ENCODE measurements at places on chromosomes 11 and 22. TPM values are rescaled to one million over a fixed set of nuclear protein-coding genes. Genes with fewer than 3 reads are reported as not detected.

Gene FAT3
- total RNA-seq: 0.02 TPM

Gene PRG2
- 0.81 TPM for total RNA-seq

Gene PDGFD
- total RNA-seq: 0.34 TPM

Gene RFPL3
- total RNA-seq: not detected

- no peaks in the 10 kb centered on the region for H3K36me3 ChIP-seq
- no peaks in the 10 kb centered on the region for H3K27me3 ChIP-seq
- no peak overlapping the region for H3K4me3 ChIP-seq
- DNase-seq: no peak
- H3K4me1 ChIP-seq: no peaks in the 10 kb centered on the region
These were observed 990.7 kb downstream of the NTM start for GRCh38 chr11:132361011-132361550.

GRCh38 chr11:43969543-43969942 lies 27.1 kb downstream of the C11orf96 start:
- H3K27ac ChIP-seq: no peak overlapping the region
- H3K4me1 ChIP-seq: no peaks in the 10 kb centered on the region
- H3K36me3 ChIP-seq: no peaks in the 10 kb centered on the region
- H3K27me3 ChIP-seq: no peaks in the 10 kb centered on the region

DNA sequence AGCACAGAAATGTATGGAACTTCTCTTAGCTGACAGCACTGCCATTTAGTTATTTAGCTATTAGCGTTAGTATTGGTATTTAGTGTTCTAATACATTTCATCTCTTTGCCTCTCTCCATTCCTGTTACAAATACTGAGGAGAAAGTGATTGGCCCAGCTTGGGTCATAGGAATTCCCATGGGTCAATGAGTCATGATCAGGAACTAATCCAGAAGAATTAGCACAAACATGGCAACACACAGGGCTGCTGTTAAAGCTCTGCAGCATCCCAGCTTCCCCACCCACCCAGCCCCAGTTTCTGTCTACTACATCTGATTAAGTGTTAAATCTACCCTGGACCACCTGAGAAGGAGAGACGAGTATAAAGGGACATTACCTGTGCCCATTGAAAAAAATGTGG lies 36.1 kb downstream of the PDGFD start:
- H3K27me3 ChIP-seq: no peaks in the 10 kb centered on the region
- no peaks in the 10 kb centered on the region for H3K4me1 ChIP-seq
- no peak for DNase-seq
- H3K27ac ChIP-seq: no peak overlapping the region
- no peaks in the 10 kb centered on the region for H3K36me3 ChIP-seq
- no peak overlapping the region for H3K4me3 ChIP-seq

DNA sequence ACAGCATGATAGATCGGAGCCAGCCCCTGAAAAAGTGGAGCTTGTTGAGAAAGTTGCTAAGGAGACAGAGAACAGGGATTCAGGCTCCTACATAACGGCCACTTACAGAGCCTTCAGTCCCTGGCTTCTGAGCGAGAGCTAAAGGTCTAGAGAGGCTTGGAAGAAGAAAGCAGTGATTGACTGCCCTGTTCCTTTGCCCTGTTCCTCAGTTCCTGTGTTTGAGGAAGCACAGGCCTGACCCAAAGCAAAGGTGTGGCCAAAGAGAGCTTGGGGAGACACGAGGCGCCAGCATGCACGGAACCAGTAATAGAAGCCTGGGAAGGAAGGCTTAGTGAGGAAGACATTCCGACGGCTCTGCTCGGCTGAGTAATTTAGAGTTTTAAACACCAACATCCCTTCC lies 74.1 kb upstream of the CSNK2A3 start:
- no peak overlapping the region for H3K27ac ChIP-seq
- H3K4me1 ChIP-seq: no peaks in the 10 kb centered on the region
- no peak for DNase-seq
- no peak overlapping the region for H3K4me3 ChIP-seq

DNA sequence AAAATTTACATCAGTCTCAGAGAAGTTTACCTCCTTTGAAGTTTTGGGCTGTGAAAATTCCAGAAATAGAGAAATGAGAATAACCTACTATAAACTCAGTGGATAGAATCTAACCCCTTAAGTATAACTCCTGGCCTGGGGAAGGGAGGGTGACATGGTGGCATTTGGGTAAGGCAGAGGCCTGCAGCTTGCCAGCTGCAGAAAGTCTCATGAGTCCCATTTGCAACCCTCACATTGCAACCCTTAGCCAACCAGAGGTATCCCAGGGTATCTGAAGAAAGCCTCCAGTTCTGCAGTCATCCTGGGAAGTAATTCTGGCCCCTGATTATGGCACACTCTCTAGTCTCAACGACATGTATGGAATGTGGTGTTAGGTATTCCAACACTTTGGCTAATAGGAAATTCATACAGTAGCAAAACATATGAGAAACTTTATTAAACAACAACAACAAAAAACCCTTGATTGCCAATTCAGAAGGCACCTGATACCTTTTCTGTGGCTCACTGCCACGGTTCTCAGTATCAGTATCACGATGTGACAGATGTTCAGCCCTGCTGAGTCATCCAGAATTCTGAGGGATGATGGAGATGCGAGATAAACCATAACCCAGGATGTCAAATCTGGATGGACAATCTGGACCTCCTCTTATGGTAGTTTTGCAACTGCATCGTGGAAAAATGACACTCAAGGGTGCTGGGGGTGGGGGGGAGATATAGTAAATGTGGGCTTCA lies 743.4 kb downstream of the NELL1 start:
- no peaks in the 10 kb centered on the region for H3K27me3 ChIP-seq
- no peak overlapping the region for H3K27ac ChIP-seq
- H3K4me1 ChIP-seq: no peaks in the 10 kb centered on the region
- DNase-seq: no peak
- H3K36me3 ChIP-seq: no peaks in the 10 kb centered on the region

- no peak overlapping the region for H3K27ac ChIP-seq
- H3K4me1 ChIP-seq: no peaks in the 10 kb centered on the region
- no peak overlapping the region for H3K4me3 ChIP-seq
- no peak for DNase-seq
- peaks cover 10% of the 10 kb centered on the region for H3K36me3 ChIP-seq
- no peaks in the 10 kb centered on the region for H3K27me3 ChIP-seq
These were observed 53.1 kb upstream of the GRK2 start for GRCh38 chr11:67213178-67213621.

- H3K27me3 ChIP-seq: no peaks in the 10 kb centered on the region
- H3K36me3 ChIP-seq: no peaks in the 10 kb centered on the region
- H3K27ac ChIP-seq: no peak overlapping the region
- no peaks in the 10 kb centered on the region for H3K4me1 ChIP-seq
These were observed 29.5 kb downstream of the KCNQ1 start for GRCh38 chr11:2474059-2474901.

Data from HCT116 (cell line).